ENCODE measurements at places on chromosomes 3 and 15.

GRCh38 chr15:58369956-58370355 lies 61.8 kb upstream of the LIPC start:
- no peak for DNase-seq

- no peak for DNase-seq
Measured at GRCh38 chr3:16295298-16295890, 30.4 kb downstream of the OXNAD1 start.

- DNase-seq = no peak
Measured at GRCh38 chr3:14301558-14301957, 100.8 kb upstream of the SLC6A6 start.

DNA sequence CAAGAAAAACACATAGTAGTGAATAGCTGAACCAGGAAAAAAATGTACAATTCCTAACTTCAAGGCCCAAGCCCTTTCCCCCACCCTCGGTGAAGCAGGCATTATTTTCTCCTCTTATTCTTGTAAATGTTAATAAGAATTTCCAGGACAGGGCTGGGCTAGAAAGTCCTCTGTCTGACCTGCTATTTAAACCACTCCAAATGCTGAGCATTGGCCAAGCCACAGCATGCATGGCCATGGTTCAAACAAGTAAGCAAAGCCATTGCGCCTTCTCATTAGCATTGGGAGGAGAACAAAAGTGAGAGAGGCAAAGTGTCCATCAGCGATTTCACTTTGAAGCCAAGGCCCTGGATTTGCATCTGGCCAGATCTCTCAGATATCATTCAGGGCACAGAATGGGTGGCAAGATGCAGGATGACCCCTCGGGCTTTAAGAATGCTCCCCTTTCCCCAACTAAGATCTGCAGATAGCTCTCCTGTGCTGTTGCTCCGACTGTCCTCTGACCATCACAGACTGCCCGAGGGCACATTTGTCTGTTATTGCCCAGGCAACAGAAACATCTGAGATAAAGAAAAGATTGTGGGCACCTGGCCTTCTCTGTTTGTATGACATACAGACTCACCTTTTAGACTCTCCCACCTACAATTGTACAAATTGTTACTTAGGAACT lies 46.3 kb downstream of the CEMIP start:
- DNase-seq = no peak

GRCh38 chr15:45112143-45112590 lies 1.8 kb downstream of the DUOX2 start:
- DNase-seq = no peak

DNA sequence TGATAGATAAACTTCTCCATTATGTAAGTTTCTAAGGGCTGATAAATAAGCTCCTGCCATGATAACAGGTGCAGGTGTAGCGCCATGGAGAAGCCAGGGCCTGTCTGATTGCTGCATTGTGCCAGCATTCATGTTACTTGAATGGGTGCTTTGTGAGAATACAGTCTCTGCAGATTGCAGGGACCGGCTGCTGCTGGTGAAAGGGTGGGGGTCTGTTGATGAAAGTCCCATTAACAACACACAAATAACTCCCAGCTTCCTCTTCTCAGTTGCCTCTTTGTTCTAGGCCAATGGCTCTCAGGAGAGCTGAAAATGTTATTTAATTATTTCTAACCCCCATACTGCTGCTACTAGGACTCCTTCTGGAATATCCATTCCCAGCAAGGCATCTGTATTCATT lies 77.2 kb downstream of the RTP4 start:
- no peak for DNase-seq

- peak; percentile 69 for DNase-seq
Measured at GRCh38 chr3:153595186-153595815, 433.3 kb downstream of the RAP2B start.

Measured in fibroblast of skin of scalp (primary cell).